H1 (cell line): ENCODE measurements at places on chromosomes 7 and 10.

DNA sequence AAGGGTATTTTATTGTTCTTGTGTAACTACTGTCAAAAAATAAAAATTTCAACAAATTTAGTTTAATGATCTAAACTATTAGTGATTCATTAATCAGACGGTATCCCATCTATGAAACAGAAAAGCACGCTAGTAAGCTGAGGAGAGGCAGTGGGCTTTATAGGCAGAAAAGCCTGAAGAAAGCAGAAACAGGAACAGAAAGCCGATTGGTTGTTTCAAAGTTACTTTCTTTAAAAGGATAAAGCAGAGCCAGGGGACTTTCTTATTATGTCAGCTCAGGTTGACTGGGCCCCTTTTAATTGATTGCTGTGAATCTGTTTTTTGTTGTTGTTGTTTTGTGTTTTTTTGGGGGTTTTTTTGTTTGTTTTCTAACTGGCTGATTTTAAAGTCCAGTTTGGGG, 105.5 kb downstream of the TES start:
- DNase-seq: no peak

DNA sequence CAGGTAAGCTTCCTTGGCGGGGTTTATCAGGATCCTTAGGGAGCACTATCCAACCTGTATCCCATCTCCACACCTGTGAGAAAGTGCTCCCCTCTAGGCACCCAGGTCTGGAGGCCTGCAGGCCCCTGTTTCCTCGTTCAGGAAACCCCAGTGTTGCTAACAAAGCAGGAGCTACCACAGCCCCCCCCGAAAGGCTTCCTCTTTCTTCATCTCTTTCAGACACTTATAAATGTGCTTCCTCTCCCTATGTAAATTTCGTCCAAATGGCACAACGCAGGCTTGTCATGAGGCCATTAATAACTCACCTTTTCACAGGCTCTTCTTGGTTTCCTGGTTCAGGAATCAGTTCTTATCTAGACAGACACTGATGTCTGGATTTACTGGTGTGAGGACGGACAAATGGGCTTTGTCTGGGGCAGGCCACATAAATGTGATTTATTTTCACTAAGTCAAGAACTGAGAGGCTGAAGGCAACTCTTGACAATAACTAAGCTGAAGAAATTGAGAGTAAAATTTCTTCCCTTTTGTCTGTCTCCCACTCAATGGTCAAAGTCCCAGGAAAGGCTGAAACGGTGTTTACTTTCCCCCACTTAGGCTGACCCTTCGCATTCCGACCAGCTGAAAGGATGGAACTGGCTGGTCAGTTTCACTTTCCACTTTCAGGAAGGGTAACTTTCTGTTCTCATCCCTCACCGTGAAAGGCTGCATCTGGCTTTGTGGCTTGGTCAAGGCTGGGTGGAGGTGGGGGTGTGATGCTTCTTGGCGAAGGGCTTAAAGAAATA, 46.8 kb downstream of the PIK3AP1 start:
- no peak for DNase-seq

- DNase-seq: no peak
Observed at GRCh38 chr10:48199580-48200377, 74.7 kb downstream of the FRMPD2 start.

- DNase-seq: peak; percentile 84
Observed at GRCh38 chr10:45000752-45001380, at the start of gene ZNF22. Gene ZNF22, plus strand, starts transcription at chr10:45000923. Its CDS starts 2,446 bp downstream, at chr10:45003369.

- DNase-seq: no peak
Observed at GRCh38 chr10:35336084-35336831, at the start of gene CCNY. Gene CCNY, plus strand, starts transcription at chr10:35336509. Its CDS starts 545 bp downstream, at chr10:35337054.

GRCh38 chr7:88665892-88666514, 93.5 kb upstream of the ZNF804B start:
- no peak for DNase-seq

GRCh38 chr7:107973861-107974260, 29.1 kb downstream of the LAMB1 start:
- no peak for DNase-seq

GRCh38 chr7:151984612-151985011, 28.4 kb downstream of the GALNTL5 start:
- no peak for DNase-seq
